Islet precursor cell (in vitro differentiated cells): ENCODE measurements at places on chromosomes 16 and 17.
A peak's percentile ranks its signal among the peaks of the same experiment; 100 is the strongest.

GRCh38 chr16:4306470-4307214 lies 9.2 kb upstream of the GLIS2 start:
- peak; percentile 75 for DNase-seq

GRCh38 chr17:27430882-27431491 lies 25.3 kb upstream of the KSR1 start:
- peak; percentile 92 for DNase-seq

DNA sequence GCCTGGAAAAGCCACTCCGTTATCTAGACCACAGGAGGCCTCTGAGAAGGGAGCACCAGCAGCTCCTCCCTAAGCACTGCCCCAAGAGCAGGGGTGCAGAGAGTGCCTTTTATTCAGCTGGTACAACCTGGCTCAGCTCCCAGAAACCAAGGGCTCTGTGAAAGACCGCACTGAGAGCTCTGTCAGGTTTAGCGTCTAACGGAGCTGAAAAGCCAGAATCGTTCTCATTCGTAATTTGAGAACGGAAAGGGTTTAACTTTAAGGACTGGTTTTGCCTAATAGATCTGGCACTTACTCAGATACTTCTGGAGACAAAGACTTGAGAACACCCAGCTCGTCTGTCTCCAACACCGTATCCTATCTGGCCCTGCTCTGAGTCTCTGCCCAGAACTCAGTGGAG lies 13.5 kb downstream of the MPG start:
- DNase-seq = no peak

GRCh38 chr17:57096472-57097202 lies 11.6 kb downstream of the AKAP1 start:
- no peak for DNase-seq

DNA sequence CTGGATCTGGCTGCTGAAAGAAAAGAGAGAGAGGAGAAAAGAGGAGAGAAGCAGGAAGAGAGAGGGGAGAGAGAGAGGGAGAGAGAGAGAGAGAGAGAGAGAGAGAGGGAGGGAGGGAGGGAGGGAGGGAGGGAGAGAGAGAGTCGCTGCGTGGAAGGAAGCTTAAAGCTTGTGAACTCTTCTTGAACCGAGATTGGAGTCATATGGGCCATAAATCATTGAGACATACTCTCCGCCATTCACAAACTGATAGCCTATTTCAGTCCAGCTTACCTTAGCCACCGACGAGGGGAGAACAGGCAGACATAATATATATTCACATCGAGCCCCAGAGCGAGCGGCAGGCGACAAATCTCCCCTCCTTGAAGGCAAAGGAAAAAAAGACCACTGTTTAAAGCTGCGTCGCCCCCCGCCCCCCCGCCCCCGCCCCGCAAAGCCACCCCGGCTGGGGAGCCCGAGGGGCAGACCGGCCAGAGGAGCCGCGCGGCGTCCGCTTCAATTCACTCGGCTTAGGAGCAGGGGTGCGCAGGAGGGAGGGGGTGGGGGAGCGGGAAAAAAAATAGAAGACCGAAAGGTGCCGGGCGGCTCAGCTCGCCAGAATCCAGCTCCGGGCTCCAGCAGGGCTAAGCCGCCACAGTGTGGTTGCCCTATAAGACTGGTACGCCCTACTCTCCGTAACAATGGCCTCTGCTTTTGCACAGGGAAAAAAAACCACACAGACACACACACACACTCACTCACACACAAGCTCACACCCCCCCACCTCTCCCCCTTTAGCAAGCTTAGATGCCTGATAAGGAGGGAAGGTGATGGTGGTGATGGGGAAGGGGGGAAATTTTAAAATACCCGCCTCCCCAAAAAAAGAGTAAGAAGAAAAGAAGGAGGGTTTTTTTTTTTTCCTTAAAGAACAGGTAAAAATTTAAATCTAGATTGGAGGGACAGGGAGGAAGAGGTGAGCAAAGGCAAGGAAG lies 10.6 kb upstream of the HOXB2 start:
- no peak for DNase-seq

GRCh38 chr17:77096570-77097214 lies 44.1 kb upstream of the SEC14L1 start:
- DNase-seq = no peak

GRCh38 chr17:39547713-39548478 lies 59.8 kb downstream of the NEUROD2 start:
- peak; percentile 79 for DNase-seq

DNA sequence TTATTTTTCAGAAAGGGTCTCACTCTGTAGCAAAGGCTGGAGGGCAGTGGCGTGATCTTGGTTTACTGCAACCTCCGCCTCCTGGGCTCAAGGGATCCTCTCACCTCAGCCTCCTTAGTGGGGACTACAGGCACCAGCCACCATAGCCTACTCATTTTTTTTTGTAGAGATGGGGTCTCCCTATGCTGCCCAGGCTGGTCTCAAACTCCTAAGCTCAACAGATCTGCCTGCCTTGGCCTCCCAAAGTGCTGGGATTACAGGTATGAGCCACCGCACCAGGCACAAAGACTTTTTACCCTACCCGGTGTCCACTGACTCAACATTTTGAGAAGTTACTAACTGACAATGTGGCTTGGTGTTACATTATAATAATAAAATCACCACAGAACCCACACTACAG lies 7.2 kb downstream of the GRB2 start:
- peak; percentile 23 for DNase-seq

DNA sequence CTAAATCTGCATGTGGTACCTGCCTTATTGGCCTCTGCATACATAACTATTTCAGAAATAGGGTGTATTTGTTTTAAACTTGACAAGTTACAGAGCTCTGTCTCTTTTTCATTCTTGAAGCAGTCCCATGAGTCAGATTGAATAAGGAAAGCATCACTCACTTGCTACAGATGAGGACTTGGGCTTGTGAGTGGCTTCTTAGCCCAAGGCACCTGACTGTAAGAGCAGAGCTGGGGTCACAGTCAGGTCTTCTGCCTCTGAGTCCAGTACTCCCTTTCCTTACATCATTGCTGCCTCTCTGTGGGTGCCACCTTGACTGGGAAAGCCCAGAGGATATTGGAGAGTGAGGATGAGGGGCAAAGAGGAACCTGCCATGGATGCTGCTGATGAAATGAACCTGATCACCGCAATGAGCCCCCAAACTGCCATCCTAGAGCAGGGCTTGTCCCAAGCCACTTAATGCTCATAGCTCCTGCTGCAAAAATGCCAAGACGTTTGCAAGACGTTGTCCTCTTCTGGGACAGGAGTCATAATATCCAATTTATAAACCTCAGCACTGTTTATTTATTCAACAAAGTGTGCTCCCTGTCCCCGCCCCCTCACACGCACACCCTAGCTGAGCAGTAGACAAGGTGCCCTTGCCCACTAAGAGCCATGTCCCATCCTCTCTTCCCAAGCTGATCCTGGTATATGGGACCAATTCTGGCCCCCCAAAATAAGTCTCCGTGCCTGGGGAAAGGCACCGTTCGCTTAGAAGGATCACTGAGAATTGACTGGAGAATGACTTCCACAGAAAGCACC lies 74.1 kb downstream of the CCDC182 start:
- DNase-seq = peak; percentile 42

DNA sequence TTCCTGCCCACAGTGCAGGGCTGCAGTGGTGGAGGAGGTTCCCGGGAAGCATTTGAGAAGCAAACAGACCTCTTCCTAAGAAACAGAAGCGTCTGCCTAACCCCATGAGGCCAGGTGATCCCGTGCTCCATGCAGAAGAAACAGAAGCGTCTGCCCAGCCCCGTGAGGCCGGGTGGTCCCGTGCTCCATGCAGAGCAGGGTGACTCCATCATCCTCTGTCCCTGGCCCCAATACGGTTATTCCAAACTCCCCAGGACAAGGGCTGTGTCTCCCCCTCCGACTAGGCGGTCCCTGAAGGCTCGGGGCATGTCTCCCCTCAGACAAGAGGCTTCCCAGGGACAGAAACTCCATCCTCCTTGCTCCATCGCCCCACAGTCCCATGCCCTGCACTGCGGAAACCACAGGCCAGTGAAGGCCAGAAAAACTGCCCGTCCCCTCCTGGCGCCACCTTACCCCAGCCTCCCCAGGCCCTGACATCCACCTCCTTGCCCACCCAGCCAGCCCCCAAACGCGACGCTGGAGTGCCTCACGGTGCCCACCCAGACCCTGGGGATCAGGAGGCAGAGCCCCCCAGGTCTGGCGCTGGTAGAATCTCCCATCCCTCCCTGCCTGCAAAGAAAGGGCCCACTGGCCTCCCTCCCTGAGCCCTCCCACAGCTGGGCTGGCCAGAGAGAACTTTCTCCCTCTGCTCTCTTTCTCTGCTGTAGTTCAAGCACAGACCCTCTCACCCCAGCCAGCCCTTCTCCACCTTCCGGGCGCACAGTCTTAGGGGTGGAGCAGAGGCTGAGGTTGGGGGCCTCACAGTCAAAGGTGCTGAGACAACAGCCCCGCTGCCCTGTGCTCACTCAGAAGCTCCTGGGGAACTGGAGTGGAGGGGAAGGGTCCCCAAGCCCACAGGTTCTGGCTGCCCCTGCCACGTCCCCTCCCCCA lies 30.6 kb upstream of the KRT17 start:
- DNase-seq = peak; percentile 64
